DND-41 (cell line): ENCODE measurements at places on chromosomes 13 and 19.

GRCh38 chr13:39929583-39929982 is 274.1 kb downstream of the COG6 start:
- no peak for DNase-seq

DNA sequence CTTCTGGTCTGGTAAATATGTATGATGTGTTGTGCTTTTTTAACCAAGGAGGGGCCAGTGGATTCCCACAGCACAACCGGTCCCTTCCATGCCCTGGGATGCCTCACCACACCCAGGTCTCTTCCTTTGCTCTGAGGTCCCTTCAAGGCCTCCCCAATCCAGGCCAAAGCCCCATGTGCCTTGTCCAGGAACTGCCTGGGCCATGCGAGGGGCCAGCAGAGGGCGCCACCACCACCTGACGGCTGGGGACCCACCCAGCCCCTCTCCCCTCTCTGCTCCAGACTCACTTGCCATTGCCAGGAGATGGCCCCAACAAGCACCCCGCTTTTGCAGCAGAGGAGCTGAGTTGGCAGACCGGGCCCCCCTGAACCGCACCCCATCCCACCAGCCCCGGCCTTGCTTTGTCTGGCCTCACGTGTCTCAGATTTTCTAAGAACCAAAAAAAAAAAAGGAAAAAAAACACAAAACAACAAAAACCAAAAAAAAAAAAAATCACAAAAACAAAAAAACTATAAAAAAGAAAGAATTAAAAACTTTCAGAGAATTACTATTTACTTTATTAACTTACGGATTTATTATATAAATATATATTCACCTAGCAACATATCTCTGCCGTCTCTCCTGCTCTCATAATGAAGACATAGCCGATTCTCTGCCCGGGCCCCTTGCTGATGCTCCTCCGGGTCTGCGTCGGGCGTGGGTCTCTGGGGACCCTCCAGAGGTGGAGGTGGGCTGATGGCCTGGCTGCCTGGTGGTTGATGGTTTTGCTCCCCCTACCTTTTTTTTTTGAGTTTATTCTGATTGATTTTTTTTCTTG is 14.4 kb downstream of the CAPN12 start:
- peak; percentile 77 for DNase-seq

GRCh38 chr13:101258071-101258470 is 158.2 kb downstream of the NALCN start:
- peak; percentile 65 for DNase-seq

GRCh38 chr19:7488736-7489353 is at the start of gene PEX11G:
PEX11G (minus strand) TSS chr19:7489035; CDS start chr19:7489010, 25 bp downstream.
- DNase-seq: peak; percentile 78

GRCh38 chr13:76976929-76977328 is 15.0 kb upstream of the CLN5 start:
- no peak for DNase-seq

GRCh38 chr19:4571305-4571917 is 11.9 kb upstream of the SEMA6B start:
- DNase-seq: no peak

- no peak for DNase-seq
Observed at GRCh38 chr19:12527034-12527836, 24.0 kb downstream of the ZNF564 start.

DNA sequence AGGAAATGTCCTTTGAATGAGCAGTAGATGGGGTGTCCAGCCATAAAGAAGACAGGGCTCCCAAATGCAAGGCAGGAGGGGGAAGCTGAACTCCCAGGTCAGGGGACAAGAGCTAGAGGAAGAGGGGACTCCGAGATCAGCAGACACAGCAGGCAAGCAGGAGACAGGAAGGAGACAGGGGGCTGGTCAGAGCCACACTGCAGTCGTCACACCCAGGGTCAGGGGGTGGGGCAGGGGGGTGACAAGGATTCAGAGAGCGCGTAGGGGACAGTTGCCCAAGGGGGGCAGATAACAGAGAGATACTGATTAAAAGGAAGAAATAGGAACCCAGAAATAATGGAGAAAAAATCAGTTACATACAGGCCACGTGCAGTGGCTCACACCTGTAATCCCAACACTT is 3.2 kb downstream of the HSD17B14 start:
- DNase-seq: no peak

- DNase-seq: no peak
Observed at GRCh38 chr19:49421878-49422202, 1.4 kb downstream of the PTH2 start.

DNA sequence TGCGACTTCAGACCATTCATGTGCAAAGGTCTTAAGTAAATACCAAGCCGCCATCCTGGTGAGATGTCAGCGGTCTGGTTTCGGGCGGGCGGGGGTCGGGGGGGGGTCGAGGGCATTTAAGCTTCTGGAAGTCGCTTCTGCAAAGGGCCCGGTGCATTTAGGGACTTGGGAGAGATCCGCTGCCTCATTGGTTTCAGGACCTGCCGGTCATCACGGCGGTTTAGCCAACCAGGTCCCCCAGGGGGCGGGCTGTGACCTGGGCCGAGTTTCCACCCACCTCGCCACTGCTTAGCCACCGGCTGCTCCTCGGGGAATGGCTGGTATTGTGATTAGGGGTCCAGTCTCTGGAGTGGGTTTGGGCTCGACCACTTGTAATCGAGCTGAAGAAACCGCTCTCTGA is 7.8 kb downstream of the ANKLE1 start:
- DNase-seq: no peak

DNA sequence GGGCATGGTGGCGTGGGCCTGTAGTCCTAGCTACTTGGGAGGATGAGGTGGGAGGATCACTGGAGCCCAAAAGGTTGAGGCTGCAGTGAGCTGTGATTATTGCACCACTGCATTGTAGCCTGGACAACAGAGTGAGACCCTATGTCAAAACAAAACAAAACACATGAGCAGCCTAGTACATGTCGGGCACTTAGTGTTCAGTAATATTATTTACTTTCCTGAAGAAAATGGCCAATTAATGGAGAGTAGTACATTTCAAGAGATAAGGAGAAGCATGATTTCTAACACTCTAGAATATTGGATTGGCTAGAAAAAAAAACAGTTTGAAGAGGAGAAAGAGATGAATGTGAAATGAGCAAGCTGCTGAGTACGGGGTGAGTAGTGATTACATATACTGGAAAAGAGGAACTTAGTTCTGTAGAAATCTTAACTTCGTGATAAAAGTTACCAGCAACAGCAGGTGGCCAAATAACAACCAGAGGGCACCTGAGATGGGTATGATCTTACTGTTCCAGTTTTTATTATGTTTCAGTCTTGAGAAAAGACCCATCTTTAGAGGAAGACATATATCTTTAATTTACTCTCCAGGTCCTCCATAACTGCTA is 36.2 kb downstream of the SPATA13 start:
- no peak for DNase-seq

DNA sequence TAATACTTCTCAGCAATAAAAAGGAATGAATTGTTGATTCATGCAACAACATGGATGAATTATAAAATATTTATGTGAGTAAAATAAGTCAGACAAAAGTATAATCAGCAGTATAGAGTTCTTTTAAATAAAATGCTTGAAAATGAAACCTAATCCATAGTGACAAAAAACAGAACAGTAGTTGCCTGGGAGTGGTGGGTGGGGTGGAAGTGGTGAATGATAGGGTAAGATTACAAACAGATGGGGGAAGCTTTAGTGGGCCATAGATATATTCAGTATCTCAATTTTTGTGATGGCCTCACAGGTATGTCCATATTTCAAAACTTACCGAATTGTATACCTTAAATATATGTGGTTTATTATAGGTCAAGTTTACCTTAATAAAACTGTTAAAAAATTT is 124.9 kb upstream of the UBL3 start:
- DNase-seq: no peak

DNA sequence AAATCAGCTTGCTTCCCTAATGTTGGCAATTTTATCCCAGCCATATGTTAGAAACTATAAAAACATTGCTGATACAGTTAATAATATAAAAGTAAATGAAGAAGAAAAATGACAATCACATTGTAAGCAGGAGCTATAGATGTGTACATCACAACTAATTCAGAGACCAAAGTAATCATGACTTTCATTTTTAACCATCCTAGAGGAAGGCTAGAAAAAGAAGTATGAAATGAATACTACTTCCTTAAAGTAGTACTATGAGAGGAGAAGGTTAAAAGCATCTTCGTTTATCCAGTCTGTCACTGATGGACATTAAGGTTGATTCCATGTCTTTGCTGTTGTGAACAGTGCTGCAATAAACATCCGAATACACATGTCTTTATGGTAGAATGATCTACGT is 135.5 kb downstream of the IRS2 start:
- DNase-seq: no peak

GRCh38 chr19:15195371-15196334 is 5.1 kb downstream of the NOTCH3 start:
- DNase-seq: no peak

DNA sequence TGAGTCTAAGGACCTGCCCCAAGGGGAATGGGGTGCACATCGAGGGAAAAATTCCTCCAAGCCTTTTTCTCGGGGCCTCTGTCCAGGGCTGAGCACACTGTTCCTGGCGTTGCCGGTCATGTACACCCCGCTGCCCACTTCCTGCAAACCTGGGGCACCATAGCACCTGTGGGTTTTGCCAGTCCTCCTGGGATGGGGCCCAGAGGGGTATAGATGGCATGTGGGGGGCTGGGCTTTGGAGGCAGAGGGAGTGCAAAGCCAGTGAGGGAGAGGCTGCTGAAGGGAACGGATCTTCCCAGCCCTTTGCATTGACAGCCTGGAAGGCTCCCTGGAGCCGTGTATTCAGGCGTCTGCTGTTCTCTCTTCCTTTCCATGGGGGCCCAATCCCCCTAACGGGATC is 187.3 kb downstream of the ZNF536 start:
- DNase-seq: no peak

GRCh38 chr13:55660851-55661250 is 1479.9 kb upstream of the PRR20A start:
- DNase-seq: no peak

DNA sequence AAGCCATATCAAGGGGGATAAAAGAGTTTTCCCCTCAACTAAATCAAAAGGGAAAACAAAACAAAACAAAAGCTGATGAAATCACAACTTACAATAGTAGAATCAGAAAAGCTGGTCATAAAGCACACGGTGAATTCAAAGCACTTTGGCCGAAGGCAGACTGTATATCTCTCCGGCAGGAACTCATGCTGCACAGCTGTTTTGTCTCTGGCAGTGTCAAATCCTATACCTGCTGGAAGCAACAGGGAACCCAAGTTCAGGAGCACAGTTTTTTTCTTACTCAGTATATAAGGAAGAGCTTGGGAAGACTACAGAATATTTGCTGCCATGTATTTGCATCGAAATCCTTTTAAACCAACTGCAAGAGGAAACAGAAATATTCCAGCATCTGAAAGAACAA is 213.7 kb downstream of the RFC3 start:
- DNase-seq: no peak

GRCh38 chr13:53250977-53251376 is 222.4 kb downstream of the OLFM4 start:
- no peak for DNase-seq
